ENCODE measurements at places on chromosomes 3 and 15.
A peak's percentile ranks its signal among the peaks of the same experiment; 100 is the strongest.

DNA sequence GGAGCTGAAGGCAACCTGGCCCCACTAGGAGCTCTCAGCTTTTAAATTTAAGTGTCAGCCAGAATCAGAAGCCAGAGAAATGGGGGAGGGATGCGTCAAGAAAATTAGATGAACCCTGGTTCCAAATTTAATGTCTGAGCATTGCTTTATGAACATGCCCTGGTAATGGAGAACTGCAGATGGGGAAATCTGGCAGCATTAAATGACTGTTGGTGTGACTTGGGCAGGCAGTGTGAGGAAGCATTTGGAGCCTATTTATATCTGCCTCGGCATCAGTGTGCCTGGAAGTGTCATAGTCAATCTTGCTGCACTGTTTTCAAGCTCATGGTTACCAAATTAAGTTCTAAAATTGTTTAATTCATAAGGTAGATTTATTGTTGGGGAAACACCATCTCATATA lies 29.0 kb downstream of the NME9 start:
- DNase-seq, result no peak

DNA sequence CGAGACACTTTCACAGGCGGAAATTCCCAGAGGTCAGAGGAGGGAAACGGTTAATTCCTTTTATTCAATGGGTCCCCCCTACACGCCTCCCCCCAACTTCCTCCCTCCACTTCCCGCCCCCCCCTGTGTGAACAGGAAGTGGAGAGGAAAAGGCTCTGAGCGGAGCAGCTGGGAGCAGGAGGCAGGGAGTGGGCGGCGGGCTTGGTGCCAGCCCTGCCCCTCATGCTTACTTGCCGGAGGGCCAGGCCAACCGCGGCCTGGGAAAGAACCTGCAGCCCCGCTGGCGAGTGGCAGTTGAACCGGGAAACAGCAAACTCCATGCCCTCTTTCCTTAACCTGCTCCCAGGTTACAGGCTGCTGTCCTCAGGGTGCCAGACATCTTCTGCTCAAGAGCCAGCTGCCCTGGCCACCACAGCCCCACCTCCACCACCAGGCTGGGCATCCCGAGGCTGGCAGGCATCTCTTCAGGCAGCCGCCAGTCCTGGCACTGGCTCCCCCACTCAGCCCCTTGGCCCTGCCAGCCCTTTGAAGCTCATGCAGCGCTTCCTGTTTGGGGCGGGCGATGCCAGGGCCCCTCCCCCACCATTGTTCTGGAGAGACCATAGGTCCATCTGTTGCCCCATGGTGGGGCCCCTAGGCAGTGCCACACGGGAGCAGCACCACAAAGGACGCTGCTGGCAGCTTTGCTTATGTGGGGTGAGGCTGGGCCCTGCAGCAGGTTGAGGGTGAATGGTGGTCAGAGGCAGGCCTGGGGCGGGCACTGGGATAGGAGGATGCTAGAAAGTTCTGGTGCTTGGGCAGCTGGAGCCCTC lies 12.9 kb downstream of the VPS18 start:
- no peak for DNase-seq

DNA sequence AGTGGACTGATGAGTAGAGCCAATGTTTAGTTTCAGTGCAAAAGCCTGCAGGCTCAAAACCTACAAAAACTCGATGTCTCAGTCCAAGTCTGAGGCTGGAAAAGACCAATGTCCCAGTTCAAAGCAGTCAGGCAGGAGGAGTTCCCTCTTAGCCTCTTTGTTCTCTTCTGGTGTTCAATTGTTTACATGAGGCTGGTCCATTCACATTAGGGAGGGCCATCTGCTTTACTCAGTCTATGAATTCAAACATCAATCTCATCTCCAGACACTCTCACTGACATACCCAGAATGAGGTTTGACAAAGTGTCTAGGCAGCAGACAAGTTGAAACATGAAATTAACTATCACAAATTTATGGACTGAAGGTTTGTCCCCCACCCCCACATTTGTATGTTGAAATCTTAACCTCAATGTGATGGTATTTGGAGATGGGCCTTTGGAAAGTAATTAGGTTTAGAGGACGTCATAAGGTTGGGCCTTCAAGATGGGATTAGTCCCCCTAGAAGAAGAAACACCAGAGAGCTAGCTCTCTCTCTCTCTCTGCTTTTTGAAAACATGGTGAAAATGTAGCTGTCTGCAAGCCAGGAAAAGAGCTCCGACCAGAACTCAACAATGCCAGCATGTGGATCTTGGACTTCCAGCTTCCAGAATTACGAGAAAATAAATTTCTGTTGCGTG lies 438.5 kb upstream of the RGMA start:
- no peak for DNase-seq

DNA sequence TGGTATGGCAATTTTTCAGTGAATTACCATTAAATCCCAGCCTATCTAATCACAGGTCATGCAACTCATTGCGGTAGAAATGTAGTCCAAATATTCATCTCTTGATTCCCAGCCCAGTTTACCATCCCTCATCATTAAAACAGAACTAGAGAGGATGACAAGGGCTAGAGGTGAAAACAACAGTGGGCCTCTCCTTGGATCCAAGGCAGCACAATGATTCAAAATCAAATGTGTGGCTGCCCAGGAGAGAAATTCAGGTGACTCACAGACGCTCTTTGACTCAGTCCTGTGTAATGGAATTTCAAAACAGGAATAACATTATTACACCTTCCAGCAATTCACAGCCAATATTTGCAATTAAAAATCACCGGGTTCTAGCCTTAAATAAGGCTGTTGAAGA lies 246.5 kb downstream of the TBL1XR1 start:
- DNase-seq, result peak; percentile 37

- DNase-seq, result peak; percentile 14
Measured at GRCh38 chr3:144364737-144365136, 393.1 kb downstream of the DIPK2A start.

DNA sequence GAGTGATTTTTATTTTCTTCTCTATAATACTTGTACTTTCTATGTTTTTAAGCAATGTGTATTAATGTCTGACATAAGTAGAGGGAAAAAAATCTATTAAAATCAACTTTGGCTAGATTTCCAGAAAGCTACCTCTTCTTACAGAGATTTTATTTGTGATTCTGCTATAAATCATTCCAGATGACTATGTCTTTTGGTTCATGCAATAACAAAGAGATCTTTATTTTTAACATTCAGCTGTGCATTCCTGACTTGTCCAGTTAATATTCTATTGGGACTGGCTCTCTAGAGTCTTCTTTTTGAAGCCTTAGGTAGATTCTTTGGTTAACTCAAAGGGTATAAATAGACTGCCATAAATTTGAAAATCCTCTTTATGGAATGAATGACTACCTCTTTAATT lies 74.3 kb upstream of the ARPP21 start:
- no peak for DNase-seq

- no peak for DNase-seq
Measured at GRCh38 chr3:110530902-110531301, 540.7 kb upstream of the NECTIN3 start.

DNA sequence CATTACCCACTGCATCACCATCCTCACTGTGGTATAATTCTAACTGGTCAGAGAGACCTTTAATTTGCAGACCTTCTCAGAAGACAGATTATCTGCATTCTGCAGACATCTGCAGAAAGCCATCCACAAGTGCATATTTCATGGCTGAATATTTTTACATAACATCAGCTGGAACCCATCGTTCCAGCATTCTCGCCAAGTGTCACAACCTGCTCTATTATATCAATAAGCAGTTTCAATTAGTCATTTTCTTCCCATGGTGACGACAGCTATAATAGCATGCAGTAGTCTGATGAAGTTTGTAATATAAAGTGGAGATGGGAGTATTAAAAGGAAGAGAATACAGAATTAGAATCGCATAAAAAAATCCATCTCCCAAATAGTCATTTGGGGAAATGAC lies 334.7 kb downstream of the FHIT start:
- no peak for DNase-seq

GRCh38 chr3:123064914-123065313 lies 1.9 kb upstream of the PDIA5 start:
- DNase-seq, result no peak

DNA sequence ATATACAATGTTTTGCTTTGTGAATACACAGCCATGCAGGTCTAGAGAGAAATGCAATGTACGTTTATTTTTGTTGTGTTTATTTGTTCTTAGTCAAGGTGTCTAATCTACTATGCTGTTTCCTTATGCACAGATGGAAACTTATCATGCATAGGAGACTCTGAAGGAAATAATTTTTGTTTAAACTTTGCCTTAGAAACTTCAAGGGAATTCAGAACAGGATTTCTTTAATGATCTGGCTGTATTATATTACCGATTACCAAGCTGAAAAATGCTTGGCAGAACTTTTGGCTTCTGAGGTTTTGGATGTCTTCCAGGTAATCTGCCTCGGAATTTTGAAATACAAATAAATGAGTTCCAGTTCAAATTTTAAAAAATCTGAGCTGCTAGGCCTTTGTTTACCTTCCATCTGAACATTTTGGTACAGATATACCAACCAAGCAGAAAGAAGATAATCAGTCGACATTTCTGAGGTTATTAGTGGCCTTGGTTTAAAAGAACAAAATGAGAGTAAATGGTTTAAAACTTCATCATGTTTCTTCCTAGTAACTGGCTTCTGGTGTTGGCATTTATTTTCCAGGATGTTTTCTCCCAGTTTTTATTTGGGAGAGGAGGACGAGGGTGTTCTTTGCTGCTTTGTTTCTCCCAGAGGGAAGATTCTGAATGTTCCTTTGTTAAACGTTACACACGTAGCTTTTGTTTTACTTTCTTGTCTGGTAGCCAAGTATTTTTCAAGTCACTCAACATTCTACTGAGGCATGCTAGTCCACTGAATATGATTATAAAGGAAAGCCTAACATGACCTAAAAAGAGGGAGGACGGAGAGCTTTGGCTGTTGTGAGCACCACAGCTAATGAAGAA lies 421.8 kb upstream of the TBL1XR1 start:
- peak; percentile 84 for DNase-seq

DNA sequence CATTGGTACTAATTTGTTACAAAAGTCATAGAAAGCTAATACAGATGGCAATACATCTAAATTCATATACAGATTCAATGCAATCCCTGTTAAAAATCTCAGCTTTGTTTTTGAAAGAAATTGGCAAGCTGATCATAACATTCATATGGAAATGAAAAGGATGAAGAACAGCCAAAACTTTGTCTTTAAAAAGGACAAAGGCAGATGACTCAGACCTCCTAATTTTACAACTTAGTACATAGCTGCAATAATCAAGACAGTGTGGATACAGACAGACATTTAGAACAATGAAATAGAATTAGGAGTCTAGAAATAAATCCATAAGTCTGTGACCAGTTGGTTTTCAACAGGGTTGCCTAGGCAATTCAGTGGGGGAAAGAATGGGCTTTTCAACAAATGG lies 63.3 kb downstream of the AQP9 start:
- DNase-seq, result peak; percentile 80

DNA sequence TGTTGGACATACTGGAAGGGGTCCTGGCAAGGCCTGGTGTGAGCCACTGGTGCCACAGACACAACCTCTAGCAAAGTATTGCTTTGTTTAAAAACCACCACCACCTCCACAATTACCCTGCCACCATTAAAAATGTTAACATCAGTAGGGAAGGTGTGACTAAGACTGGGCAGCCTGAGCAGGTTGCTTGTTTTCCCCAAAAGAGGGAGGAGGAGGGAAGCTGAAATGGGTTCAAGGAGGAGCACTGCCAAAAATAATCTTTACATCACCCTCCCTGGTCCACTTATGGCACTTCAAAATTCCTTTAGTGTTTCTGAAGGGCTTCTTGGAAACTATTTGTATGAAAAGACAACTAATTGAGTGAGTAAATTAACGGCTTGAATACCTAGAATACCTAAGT lies 99.8 kb upstream of the FGF7 start:
- DNase-seq, result no peak

- DNase-seq, result no peak
Measured at GRCh38 chr15:58453931-58454793, 22.4 kb downstream of the LIPC start.

GRCh38 chr3:191568206-191568605 lies 107.2 kb downstream of the PYDC2 start:
- no peak for DNase-seq

DNA sequence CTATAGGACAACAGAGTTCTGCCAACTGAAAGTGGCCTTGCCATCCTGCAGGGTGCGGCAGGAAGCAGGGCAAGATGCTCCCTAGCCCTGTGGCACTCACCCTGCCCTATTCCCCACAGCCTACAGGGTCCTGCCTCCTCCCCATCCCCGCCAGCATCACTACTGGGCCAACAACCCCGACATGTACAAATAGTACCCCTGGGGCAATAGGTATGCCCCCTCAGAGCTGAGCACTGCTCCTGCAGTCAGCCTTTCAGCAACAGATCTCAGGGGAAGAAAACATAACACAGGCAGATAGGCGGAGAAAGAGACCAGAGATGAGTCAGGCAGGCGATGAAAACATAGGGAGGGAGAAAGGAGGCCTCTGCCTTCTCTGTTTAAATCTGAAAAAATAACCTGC lies 74.7 kb downstream of the XXYLT1 start:
- DNase-seq, result peak; percentile 62

- DNase-seq, result peak; percentile 29
Measured at GRCh38 chr3:31232055-31233025, 300.4 kb upstream of the STT3B start.

- peak; percentile 27 for DNase-seq
Measured at GRCh38 chr3:104846270-104846669, 520.4 kb upstream of the ALCAM start.

DNA sequence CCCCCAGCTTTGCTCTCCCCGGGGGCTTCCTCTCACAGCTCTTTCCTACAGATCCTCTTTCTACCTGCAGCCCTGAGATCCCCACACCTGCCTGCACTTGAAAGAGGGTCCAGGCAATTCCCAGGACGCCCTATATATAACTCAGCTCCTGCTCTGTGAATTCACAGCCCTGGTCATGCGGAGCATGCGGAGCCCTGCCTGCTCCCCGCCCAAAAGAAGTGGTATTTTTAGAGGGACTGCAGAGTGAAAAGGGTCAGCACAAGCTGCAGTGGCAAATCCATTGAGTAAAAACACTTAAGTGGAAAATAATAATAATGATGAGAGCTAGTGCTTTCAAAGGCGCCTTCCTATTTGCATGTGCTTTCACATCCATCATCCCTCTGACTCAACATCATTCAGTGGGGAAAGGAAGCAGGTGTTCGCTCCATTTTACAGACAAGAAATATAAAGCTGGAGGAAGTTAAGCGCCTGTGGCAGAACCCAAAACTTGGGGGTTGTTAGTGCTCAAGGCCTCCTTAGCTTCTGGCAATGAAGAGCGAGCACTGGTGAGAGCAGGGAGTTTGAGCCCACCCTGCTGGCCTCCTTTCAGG lies 76.3 kb upstream of the LIPC start:
- DNase-seq, result no peak
